ENCODE measurements at places on chromosomes 4 and X.

GRCh38 chr4:7414046-7414445, 20.7 kb downstream of the PSAPL1 start:
- DNase-seq: no peak

DNA sequence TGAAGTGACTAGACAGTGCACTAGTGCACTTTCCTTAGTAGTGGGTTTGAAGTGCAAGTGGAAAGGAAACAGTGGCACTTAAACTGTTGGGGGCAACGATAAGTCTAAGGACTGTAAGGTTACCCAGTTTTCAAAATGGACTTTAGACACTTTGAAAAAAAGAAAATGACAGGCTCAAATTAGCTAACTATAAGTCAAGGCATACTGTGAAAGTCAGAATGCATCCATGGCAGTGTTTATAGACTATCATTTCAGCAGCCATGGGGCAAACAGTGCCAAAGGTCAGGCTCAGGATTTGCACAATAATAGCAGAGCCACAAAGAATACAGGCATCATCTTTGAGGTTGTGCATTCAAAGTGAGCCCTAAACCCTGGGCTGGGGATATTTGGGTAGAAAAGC, 104.4 kb downstream of the CXCL13 start:
- DNase-seq: no peak

GRCh38 chr4:102437111-102437510, 64.0 kb upstream of the NFKB1 start:
- no peak for DNase-seq

DNA sequence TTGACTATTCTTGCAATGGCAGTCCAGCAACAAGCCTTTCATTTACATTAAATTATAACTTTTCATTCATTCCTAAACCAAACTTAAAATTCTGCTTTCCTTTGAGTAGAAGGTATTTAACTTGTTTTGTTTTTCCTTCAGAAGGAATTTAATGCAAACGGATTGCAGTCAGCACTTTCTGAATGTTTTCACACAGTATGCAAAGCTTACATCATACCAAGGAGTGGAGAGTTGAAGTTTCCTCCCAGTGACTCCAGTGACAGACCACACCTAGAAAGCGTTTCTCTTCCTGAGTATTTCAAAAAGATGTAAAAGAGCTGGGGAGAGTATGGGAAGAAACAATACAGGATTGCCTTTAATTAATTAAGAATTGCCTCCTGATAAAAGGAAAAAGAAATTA, 8.1 kb downstream of the EPGN start:
- DNase-seq: no peak

- peak; percentile 56 for DNase-seq
Measured at GRCh38 chrX:13000301-13000811, 25.4 kb downstream of the TMSB4X start.

- no peak for DNase-seq
Measured at GRCh38 chr4:58093352-58093751, 983.2 kb upstream of the IGFBP7 start.

DNA sequence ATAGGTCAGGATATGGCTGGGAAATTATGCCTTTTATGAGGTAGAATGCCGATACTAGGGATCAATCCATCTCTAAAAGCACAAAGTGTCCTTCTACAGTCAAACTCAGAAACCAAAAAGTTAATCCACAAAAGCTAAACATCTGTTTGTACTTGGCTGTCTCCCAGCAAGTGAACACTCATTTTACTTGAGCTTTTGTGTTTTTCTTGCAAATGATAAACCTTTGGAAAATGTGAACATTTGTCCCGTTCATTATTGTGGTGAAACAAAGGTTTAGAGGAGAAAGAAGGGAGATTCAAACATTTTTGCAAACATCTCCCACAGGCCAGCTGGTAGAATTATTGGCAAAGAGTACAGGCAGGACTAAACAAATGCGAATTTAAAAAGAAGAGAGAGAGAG, 300.6 kb upstream of the SPANXN1 start:
- no peak for DNase-seq

- DNase-seq: no peak
Measured at GRCh38 chr4:47907089-47907646, 7.2 kb downstream of the NFXL1 start.

DNA sequence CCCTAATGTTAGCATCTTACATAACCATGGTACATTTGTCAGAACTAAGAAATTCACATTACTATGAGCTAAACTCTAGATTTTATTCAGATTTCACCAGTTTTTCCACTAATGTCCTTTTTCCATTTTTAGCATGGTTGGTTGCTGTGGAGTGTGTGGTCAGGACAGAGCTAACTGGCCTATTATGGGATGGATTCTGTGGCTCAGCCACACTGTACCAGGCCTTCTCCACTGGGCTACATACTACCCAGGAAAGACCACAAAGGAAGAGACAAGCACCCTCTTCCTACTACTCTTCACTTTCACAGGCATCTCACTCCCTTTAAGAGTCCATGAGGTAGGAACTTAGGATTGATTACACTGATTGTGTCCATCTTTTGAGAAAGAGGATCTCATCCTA, 67.4 kb downstream of the ZNF827 start:
- DNase-seq: no peak

GRCh38 chr4:17476853-17477252, 35.0 kb downstream of the QDPR start:
- DNase-seq: peak; percentile 22

- DNase-seq: peak; percentile 52
Measured at GRCh38 chrX:13646154-13646549, 6.8 kb upstream of the TCEANC start.

GRCh38 chrX:11375614-11376119, 82.5 kb downstream of the AMELX start:
- DNase-seq: no peak

- DNase-seq: peak; percentile 73
Measured at GRCh38 chr4:161419822-161420221, 744.0 kb downstream of the FSTL5 start.

DNA sequence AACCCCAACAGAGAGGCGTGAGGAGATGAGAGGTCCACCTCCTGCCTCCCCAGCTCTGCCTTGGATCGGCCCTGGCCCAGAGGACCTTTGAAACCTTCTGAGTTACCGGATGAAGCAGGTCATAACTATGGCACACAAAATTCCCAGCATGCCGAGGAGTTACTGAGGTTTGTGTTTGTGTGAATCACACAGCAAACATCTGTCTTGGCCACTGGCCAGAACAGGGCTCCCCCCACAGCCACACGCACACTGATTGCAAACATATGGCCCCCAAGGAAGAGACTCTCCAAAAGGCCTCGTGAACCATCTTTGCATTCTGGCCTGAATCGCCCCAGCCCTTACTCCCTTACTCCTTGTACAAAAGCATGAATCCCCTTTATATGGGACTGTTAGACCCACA, 18.9 kb downstream of the RPS4X start:
- DNase-seq: no peak

DNA sequence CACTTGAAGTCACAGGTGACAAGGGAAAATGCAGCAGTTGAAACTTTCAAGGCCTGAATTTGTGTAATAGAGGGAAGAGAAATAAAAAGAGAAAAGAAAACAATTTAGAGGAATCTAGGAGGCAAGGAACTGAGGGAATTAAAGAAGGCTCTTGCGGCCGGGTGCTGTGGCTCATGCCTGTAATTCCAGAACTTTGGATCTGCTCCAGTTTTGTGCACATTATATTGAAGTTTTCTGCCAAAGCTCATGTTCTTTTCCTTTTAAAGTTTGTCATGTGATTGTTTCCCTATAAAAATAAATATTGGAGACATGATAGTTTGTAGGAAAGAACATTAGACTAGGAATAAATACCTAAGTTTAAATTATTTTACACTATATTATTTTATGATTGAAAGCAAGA, 433.9 kb upstream of the CPEB2 start:
- no peak for DNase-seq

- peak; percentile 84 for DNase-seq
Measured at GRCh38 chr4:145177906-145178538, 2.4 kb downstream of the OTUD4 start.

DNA sequence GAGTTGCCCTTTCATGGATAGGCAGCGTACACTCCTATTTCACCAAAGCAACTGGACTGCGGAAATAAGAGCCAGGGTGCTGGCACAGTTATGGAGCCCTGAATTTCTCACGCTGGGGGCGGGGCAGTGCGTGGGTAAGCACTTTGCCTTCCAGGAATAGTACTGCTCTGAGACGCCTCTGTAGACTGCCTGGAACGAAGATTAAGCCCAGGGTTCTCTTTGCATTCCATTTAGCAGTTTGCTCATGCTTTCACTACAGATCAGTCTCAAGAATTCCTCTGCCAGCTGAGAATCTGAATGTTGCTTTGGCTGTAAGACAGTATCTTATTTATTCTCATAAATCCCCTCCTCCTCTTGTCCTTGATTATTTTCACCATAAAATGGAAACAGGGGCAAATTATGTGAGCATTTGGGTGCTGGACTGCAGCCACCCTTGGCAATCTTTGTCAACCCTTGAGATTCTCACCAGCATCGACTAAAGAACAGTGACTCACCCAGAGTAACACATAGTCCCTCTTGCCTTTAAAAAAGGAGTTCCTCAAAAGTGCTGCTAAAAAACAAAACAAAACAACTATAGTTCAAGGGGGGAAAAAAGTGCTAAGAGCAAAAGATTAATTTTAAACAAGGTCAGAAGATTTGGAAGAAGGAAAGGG, 88.9 kb upstream of the CITED1 start:
- DNase-seq: peak; percentile 40

GRCh38 chr4:98658287-98659105, at the start of gene TSPAN5:
TSPAN5 (minus strand) TSS chr4:98658611.
- DNase-seq: peak; percentile 84

DNA sequence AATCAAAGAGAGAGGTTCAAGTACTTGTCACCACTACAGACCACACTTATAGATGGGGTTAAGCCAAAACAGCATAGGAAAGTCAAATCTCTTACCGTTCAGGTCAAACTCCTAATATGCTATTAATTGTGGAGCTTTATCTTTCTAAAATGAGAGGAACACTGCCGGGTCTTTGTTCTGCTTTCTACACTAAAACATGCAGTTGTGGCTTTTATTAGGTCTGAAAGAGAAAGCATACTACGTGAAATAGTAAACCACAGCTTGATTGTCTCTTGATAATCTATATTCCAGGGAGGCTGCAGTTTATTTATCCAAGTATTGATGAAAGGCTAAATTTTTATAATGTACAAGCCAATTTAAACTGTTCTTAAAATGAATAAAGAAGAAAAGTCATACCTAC, 12.3 kb upstream of the INPP4B start:
- DNase-seq: no peak

DNA sequence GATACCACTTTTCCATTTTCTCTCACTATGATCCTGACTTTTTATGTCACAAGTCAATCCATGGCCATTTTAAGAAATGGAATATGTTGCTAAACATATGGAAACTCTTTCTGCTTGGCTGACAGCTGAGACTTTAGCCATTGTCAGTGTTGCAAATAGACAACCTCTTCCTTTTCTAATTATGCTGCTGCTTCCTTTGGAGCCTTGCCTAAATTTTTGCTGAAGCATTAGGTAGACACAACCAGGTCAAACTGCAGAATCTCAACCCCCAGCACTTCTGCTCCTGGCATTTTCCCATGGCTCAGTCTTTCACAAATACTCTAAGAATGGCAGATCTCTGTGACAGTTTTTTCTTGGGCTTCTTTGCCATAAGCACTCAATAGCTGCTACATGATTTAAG, 543.3 kb downstream of the GRID2 start:
- DNase-seq: no peak

- no peak for DNase-seq
Measured at GRCh38 chr4:158782551-158783360, 13.9 kb downstream of the FNIP2 start.

GRCh38 chr4:6578221-6578620, 3.2 kb downstream of the MAN2B2 start:
- no peak for DNase-seq

DNA sequence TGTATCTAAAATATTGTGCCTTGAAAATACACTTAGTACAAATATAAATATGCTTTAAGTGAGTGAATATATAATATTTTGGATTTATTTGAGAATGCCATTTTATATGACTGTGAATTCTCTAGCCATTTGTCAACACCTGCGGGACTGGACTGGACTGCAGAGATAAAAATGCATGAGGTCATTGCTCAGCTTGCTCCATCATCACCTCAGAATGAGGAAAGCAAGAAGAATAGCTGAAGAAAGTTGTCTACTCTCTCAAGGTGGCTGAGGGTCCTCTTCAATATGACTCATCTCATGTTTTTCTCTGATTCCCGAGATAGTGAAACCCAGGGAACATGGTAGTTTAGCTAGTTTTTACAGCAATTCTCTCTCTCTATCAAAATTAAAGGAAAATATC, 732.5 kb upstream of the AGA start:
- DNase-seq: no peak

- no peak for DNase-seq
Measured at GRCh38 chrX:123504047-123504446, 228.8 kb downstream of the THOC2 start.

- no peak for DNase-seq
Measured at GRCh38 chr4:143402776-143403552, 66.3 kb downstream of the GAB1 start.

GRCh38 chrX:24395775-24396174, 35.3 kb downstream of the SUPT20HL1 start:
- peak; percentile 83 for DNase-seq

DNA sequence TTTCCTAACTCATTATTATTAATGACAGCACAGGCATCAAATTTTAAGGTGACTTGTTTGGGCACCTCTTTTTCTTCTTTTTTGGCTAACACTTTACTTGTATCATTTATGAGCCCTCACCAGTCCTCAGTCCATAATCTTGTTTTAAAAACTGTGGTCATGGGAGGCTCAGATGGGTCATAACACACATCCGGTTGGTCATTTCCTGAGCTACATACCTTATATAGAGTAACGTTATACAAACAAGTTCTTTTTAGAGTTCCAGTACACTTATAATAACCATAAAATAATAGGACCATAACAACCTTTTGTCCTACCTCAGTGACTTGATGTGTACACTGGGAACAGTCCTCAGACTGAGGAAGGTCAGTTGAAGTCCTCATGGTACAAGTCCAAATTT, 21.1 kb upstream of the PLS3 start:
- no peak for DNase-seq

DNA sequence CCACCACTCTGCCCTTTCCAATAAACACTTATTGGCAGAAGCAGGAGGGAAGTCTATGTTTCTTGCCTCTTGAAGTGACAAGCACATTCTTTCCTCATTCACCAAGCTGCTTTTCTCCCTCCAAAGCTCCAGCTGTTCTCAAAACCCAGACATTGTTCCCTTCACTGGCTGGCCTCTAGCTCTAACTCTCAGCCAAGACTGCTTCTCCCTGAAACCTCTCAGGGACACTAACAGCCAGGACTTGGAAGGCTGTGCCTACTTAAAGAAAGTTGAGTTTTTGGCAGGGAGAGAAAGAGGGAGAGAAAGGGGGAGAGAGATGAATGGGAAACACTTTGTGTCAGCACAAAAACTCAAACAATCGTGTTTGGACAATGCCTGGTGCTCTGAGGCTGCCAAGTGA, 99.5 kb downstream of the COX18 start:
- DNase-seq: no peak

GRCh38 chr4:145168581-145169187, 11.7 kb downstream of the OTUD4 start:
- no peak for DNase-seq

Data from suppressor macrophage treated with lipopolysaccharide for 1 hour (primary cell).